ENCODE measurements at places on chromosomes 13 and 19.

DNA sequence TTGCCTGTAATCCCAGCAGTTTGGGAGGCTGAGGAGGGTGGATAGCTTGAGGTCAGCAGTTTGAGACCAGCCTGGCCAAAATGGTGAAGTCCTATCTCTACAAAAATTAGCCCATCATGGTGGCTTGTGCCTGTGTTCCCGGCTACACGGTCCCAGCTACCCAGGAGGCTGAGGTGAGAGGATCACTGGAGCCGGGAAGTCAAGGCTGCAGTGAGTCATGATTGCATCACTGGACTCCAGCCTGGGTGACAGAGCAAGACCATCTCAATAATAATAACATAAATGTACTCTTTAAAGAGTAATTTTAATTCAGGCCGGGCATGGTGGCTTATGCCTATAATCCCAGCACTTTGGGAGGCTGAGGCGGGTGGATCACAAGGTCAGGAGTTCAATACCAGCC is 38.7 kb downstream of the SKA3 start:
- DNase-seq, result no peak

DNA sequence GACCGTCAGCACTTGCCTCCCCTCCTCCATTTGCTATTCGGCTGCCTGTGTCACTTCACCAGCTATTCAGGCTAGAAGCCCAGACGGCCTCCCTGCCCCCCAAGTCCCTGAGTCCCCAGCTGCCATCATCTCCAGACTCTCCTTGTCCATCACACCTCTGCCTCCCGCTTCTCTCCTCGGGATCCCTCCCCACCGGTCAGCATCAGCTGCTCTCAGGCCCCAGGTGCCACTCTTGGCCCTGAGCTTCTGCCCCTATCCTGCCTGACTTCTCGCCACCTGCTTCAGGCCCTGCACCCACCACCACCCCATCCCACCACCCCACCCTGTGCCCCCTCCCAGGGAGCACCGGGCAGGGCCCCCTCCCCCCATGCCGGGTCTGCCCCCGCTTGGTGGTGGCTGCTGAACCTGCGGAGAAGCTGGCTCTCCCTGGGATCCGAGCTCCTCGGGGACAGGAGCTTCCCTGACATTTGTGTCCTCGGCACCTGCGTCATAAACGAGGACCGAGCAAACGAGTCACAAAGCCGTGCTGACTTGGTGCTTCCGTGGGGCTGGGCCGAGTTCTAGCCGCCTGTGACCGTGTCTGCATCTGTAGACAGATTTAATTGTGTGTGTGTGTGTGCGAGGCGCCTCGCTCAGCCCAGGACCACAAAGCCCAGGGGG is 70.3 kb upstream of the MCF2L start:
- no peak for DNase-seq

GRCh38 chr13:43411211-43411610 is 375.6 kb downstream of the ENOX1 start:
- no peak for DNase-seq

DNA sequence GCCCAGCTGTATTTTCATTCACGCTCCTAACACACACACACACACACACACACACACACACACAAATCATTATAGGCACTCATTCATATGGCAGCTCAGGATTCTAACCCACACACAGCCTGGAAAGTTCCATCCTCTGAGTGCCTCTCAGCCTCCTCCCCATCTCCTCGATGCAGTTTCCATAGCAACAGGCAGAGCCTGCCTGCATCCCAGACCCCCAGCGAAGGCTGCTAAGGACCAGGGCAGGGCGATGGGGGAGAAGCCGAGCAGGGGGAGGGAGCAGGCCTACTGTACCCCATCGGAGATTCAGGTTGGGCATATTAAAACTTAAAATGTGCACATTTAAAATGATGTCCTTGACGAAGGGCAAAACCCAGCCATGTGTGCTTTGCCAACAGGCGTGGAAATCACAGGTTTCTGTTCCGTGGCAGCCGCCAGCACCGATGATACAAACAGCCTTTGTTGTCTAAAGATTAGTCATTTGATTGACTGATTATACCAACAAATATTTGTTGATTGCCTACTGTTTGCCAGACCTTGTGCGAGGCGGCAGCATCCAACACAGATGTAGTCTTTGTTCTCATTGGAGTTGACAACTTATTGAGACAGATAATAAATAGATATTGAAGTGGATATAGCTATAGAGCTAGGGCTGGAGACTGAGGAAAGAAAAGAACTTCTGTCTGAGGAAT is 43.8 kb upstream of the USP29 start:
- DNase-seq, result no peak

DNA sequence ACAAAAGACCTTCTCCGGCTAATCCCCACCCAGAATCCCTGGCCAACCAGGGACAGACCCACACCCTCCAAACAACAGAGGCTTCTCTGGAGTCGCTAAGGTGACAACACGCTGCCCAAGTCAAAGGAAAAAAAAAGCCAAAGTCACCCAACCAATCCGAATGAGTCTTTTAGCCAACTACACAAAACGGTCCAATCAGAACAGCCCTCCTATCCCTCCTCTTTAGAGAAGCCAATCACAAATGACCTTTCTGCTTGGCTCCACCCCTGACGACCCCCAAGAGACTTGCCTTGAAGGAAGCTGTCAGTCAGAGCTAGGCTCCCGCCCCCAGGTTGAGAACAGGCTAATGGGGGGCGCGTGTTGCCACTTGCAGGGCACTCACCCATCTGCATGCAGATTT is 6.6 kb upstream of the FBXW9 start:
- no peak for DNase-seq

DNA sequence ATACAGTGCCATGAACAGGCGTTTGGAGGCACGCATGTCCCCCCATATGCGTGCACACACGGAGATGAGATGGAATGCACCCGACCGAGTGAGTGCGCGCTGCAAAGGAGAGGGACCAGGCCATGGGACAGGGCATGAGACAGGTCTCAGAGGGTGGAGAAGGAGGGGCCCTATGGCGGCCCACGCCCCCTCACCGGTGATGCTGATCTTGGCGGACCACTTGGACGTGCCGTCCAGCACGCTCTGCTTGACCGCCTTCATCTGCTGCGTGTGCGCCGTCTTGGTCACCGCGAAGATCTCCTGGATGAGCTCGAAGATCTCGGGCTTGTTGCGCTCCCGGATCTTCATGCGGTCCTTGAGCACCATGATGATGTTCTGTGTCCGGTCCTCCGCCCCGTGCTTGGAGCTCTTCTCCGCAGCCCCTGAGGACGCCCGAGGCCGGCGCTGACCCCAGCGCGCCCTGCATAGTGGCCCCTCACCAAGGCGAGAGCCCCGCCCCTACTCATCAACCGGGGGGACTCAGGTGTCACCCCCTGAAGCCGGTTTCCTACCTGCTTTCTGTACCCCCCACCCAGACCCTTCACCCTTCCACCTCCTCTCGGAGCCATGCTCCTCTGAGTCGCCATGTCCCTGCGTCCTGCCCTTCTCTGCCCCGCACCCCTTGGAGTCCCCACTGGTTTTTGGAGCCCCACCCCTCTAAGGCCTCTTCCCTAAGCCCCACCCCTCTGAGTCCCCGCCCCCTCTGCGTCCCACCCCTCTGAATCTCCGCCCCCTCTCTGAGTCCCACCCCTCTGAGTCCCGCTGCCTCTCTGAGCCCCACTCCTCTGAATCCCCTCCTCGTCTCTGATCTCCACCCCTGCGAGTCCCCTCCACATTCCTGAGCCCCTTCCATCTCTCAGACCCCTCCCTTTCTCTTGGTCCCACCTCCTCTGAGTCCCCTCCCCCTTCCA is 40.8 kb downstream of the UNC13A start:
- DNase-seq, result no peak

DNA sequence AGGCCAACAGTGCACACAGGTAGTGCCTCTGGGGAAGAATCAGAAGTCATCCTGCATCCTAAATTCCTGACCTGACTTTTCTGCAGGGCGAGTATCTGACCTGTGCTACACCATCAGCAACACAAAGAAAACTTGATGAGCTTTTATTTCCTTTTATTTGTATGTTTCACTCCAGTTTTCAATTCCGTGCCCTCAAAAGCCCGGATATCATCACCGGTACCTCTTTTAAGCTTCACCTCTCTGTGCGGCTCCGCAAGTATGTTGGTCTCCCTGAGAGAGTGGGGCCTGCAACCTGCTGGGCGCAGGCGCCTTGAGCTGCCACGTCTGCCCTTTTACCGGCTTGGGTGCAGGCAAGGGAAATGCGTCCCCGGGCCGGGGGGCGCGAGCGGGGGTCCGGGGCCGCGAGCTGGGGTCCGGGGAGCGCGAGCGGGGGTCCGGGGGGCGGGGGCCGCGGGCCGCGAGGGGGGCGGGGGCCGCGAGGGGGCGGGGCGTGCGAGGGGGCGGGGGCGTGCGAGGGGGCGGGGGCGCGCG is 4.3 kb upstream of the DUXA start:
- peak; percentile 25 for DNase-seq

DNA sequence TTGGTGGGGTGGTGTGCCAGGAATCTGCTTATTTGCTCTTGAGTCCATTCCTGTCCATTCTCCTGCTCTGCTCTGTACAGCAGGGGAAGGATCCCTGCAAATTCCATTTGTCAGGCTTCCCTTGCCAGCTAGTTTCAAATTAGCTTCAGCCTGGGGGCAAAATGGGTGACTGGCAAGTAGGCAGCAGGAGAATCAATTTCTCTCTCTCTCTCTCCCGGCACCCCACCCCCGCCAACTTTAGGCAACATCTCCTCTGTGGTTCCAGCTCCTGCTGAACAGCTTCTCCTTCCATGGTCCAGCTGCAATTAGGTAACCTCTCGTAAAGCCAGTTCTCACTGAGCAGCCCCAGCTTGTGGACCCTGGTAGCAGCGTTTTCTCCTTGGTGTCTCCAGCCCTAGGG is 6.7 kb upstream of the MYCBP2 start:
- DNase-seq, result no peak

- no peak for DNase-seq
Observed at GRCh38 chr13:32947411-32948276, 68.6 kb upstream of the KL start.

DNA sequence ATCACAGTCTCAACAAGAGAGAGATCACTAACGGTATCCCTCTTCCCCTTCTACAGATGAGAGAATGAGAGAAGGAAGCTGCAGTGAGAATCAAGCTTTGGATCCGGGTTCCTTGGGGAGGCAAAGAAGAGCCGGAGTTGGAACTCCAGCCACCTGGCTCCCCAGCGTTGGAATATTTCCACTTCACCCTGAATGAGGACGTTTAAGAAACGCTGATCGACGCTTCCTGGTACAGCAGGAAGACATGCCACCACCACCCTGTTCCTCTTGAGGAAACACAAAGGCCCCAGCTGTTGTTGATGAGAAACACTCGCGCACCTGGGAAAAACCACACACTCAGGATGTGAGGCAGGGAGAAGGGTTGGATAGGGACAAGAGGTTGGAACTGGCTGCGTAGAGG is 11.3 kb upstream of the CACNG8 start:
- DNase-seq, result no peak

- no peak for DNase-seq
Observed at GRCh38 chr13:60118696-60119400, 44.9 kb downstream of the DIAPH3 start.

DNA sequence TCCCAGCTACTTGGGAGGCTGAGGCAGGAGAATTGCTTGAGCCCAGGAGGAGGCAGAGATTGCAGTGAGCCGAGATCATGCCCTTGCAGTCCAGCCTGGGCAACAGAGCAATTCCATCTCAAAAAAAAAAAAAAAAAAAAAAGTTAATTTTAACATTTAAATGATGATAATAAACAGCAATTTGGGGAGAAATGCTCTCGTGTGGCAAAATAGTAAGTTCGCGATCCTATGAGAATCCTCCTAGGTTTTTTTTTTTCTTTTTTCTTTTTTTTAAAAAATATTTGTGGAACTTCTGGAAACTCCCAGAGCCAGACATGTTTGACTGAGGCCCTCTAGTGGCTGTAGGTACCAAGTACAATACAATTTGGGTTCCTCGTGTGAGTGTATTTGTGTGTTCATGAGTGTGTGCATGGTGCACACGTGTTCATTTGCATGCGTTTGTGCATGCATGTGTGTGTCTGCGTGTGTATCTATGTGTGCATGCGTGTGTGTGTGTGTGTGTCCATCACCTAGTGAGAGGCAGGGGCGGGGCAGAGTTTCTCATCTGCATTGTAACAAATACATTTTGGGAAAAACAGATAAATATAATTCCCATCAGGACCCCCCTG is 31.2 kb downstream of the TMPRSS9 start:
- DNase-seq, result peak; percentile 36

DNA sequence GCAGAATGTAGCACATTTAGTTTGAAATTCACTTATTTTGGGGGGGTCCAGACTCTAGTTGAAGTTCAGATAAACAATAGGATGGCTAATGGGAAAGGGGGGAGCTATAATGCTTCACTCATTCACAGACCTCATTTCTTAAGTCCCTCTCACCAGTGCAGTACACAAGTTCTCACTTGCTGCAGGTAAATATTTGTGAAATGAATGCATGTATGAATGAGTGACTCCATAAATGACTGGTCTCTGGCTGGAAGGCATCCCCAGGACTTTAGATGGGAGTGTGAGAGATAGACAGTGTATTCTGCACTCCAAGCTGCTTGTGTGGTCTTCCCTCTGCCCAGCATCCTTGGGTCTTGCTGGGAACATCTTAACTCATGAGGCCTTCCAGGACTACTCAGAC is 169.2 kb downstream of the ZIC5 start:
- no peak for DNase-seq

GRCh38 chr13:67554746-67555452 is 324.8 kb upstream of the PCDH9 start:
- no peak for DNase-seq

- DNase-seq, result no peak
Observed at GRCh38 chr13:36377826-36378468, 31.8 kb upstream of the SPART start.

- no peak for DNase-seq
Observed at GRCh38 chr13:26695891-26696311, 64.7 kb downstream of the GPR12 start.

- DNase-seq, result peak; percentile 57
Observed at GRCh38 chr19:7340959-7341837, 7.5 kb upstream of the ARHGEF18 start.

- peak; percentile 59 for DNase-seq
Observed at GRCh38 chr13:109481040-109481439, 305.3 kb downstream of the IRS2 start.

DNA sequence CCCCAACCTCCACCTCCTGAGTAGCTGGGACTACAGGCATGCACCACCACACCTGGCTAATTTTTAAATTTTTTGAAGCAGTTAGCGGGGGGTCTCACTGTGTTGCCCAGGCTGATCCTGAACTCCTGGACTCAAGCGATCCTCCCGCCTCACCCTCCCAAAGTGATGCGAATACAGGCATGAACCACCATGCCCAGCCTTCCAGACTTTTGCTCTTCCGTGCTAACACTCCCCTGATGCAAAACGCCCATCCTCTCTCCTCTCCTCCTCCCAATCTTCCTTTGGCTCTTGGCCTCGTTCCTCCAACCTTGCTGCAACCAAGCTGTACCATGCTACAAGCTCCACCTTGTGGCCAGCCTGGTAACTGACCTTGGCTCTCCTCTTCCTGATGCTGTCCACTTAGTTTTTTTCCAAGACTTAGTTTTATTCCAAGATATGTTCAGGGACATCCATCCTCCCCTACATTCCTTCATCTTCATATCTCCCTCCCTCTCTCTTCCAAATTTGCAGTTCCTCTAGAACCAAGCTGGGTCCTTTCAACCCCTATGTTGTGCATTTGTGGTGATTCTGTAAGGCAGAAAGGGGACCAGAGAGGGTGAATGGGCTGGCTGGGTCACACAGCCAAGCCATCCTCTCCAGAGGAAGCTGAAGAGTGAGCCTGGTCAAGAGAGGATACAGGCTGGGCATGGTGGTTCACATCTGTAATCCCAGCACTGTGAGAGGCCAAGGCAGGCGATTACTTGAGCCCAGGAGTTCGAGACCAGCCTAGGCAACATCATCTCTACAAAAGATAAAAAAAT is 32.8 kb downstream of the TINCR start:
- no peak for DNase-seq

Measured in T1000 (cell line).